ENCODE measurements at places on chromosomes 7 and 10. TPM values are rescaled to one million over a fixed set of nuclear protein-coding genes. Genes with fewer than 3 reads are reported as not detected.

Gene GIMAP5
- total RNA-seq = 25.6 TPM

Gene CTAGE6
- 3.4 TPM for total RNA-seq

Gene SEC31B
- 7.0 TPM for total RNA-seq

Gene SLC37A3
- 99.4 TPM for total RNA-seq

Gene ASB4
- 1.9 TPM for total RNA-seq

Gene AKR1C3
- total RNA-seq = 13.4 TPM

Gene NUTM2E
- not detected for total RNA-seq

Gene ABCA13
- total RNA-seq = 2.0 TPM

Gene ARHGAP22
- total RNA-seq = 6.0 TPM

Measured in urinary bladder (tissue), 4 donors.